Renal cortical epithelial cell (primary cell): ENCODE measurements at places on chromosomes 5 and 9. TPM values are rescaled to one million over a fixed set of nuclear protein-coding genes. Genes with fewer than 3 reads are reported as not detected.

- DNase-seq, result no peak
Measured at GRCh38 chr9:126674365-126675146, 60.8 kb downstream of the LMX1B start.

DPYSL3 gene
- total RNA-seq, result 16.4 and 27.1 TPM in 2 replicates

GRCh38 chr9:120965344-120966012, 38.9 kb upstream of the TRAF1 start:
- DNase-seq, result no peak

DNA sequence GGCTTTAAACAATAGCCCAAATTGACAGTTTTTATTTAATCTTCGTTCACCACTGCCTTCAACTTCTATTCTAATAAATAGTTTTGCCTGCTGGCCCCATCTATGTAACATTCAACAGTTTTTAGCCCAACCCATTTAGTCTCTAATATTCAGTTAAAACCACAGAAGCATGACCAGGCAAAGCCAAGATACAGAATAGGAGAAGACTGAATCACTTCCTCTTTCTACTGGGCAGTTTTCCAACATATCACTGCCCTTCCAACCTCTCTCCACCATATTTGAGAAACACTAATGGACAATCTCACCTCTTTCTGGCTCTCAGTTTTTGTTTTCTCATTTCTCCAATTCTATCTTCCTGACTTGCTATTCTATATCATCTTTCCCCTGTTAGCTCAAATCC, 352.9 kb downstream of the DNAH5 start:
- peak; percentile 89 for DNase-seq

PIP5K1B gene
- 0.15 TPM in 1 of 2 replicates, not detected in the other for total RNA-seq

DOLK gene
- total RNA-seq, result 20.5 and 24.6 TPM in 2 replicates

ENTREP1 gene
- total RNA-seq, result 1.0 and 2.4 TPM in 2 replicates

- DNase-seq, result peak; percentile 17
Measured at GRCh38 chr9:91740701-91741100, 209.3 kb downstream of the ROR2 start.

DNA sequence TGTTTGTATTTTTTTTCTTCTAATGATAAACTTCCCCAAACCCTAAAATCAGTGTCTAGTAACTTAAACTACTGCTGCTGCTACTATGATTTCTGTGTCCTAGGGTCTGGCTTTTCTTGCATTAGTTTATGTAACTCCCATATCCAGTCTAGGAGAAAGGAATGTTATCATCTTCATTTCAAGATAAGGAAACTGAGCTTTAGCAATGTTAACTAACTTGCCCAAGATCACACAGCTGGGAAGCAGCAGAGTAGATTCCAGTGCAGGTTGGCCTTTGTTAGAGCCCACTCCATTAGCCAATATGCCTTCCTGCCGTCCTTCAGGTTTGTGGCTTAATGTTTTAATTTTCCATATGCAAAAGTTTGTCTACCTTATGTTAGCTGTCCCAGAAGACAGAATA, 10.4 kb downstream of the TMEM171 start:
- no peak for DNase-seq

MARCOL gene
- not detected in 2 replicates for total RNA-seq

- DNase-seq, result no peak
Measured at GRCh38 chr5:173228639-173229381, 6.2 kb downstream of the NKX2-5 start.

HARS2 gene
- 40.4 and 51.1 TPM in 2 replicates for total RNA-seq
